ENCODE measurements at places on chromosomes 16 and 17. TPM values are rescaled to one million over a fixed set of nuclear protein-coding genes. Genes with fewer than 3 reads are reported as not detected.

The CA4 gene
- total RNA-seq = not detected

The IGF2BP1 gene
- total RNA-seq = 4.3 TPM

The PRKAR1A gene
- 363 TPM for total RNA-seq

The CCL8 gene
- 0.20 TPM for total RNA-seq

The MYH8 gene
- not detected for total RNA-seq

The SDK2 gene
- 0.13 TPM for total RNA-seq

The ABCC11 gene
- total RNA-seq = 0.30 TPM

The TNFSF12 gene
- total RNA-seq = 23.8 TPM

The MLYCD gene
- 3.4 TPM for total RNA-seq
